ENCODE measurements at places on chromosomes 7 and 10.

DNA sequence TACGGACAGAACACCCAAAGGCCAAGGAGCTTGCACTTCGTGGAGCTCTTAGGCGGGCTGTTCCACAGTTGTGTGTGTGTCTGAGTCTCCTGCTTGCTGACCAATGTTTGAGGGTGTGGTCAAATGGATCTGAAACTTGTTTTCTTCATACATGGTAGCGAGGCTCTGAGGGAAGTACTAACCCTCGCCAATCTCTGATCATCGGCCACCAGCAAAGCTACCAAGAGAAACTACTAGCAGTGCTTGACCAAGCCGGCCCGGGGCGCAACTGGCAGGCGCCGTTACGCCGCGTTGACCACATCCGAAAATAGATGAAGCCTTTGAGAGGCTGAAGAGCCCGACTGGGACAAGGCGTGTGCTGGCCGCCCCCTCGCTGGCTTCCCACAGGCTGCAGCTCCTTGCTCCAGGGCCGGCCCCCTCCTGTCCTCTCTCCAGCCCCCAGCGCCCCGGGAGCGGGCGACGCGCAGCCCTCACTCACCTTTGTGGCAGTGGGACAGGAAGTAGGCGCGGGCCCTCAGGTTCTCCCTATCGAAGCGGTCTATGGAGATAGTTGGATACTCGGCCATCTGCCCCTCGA lies 384 bp downstream of the DCLRE1C start:
- DNase-seq: no peak

DNA sequence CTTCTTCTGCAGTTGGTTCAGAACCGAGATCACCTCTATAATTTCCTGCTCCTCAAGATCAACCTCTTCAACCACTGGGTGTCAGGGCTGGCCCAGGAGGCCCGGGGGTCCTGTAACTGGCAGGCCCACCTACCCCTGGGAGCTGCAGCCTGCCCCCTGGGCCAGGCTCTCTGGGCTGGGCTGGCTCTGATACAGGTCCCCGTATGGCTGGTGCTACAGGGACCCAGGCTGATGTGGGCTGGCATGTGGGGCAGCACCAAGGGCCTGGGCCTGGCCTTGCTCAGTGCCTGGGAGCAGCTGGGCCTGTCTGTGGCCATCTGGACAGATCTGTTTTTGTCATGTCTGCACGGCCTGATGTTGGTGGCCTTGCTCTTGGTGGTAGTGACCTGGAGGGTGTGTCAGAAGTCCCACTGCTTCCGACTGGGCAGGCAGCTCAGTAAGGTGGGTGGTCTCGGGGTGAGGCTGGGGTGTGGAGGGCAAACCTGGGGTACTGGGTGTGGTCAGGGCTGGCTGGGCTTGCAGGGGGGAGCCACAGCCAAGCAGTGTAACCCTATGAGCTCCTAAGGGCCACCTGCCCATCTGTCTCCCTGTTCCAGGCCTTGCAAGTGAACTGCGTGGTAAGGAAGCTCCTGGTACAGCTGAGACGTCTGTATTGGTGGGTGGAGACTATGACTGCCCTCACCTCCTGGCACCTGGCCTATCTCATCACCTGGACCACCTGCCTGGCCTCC lies 4.2 kb downstream of the TMEM270 start:
- DNase-seq: no peak

DNA sequence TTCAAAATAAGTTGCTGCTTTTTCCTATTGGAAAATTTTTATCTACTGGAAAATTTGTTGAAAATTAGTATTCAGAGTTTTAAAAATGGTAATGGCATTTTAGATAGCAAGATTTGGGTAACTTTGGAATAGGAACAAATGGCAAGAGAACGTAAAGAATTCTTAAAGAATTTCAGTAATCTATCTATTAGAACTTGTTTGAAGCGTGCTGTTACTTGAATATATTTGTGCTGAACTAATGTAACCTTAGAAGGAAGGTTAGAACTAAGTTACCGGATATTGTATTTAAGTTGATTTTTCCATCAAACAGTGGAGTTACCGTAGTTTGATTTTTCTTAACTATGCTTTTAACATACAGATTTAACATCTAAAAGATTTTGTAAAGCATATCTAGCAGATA lies 25.9 kb downstream of the SEPTIN7 start:
- DNase-seq: no peak

GRCh38 chr7:76269895-76270294 lies 32.6 kb upstream of the HSPB1 start:
- DNase-seq: no peak

GRCh38 chr10:97640868-97641811 lies 669 bp downstream of the PI4K2A start:
- no peak for DNase-seq

GRCh38 chr7:100132126-100132525 lies 5.4 kb downstream of the MBLAC1 start:
- DNase-seq: no peak

DNA sequence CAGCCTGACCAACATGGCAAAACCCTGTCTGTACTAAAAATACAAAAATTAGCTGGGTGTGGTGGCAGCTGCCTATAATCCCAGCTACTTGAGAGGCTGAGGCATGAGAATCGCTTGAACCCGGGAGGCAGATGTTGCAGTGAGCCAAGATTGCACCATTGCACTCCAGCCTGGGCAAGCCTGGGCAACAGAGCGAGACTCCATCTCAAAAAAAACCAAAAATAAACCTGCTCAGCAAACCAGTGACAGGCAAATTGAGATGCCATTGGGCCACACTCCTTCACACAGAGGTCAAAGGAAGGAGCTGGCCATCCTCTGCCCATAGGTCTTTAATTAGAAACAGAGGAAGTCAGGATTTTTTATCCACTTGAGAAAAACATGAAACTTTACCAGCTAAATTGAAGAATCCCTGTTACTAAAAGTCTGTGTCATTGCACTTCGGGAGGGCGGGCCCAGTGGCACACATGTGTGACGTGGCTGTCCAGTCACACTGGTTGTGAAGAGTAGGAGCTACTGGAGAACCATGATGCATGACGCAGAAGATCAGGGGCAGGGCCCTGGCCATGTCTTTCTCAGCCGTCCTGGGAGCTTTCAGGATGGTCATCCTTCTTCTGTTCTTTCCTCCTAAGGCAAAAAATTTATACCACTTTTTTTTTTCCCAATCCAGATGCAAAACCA lies 118.3 kb upstream of the ZNF438 start:
- no peak for DNase-seq

- no peak for DNase-seq
Observed at GRCh38 chr10:15037691-15038090, 6.1 kb upstream of the OLAH start.

- DNase-seq: no peak
Observed at GRCh38 chr7:46212425-46213153, 291.5 kb upstream of the IGFBP3 start.

GRCh38 chr7:20787660-20788419 lies 1.2 kb upstream of the SP8 start:
- no peak for DNase-seq

GRCh38 chr7:149716007-149716931 lies 57.1 kb downstream of the ZNF467 start:
- DNase-seq: no peak

GRCh38 chr7:70212281-70212680 lies 614.0 kb downstream of the AUTS2 start:
- no peak for DNase-seq

DNA sequence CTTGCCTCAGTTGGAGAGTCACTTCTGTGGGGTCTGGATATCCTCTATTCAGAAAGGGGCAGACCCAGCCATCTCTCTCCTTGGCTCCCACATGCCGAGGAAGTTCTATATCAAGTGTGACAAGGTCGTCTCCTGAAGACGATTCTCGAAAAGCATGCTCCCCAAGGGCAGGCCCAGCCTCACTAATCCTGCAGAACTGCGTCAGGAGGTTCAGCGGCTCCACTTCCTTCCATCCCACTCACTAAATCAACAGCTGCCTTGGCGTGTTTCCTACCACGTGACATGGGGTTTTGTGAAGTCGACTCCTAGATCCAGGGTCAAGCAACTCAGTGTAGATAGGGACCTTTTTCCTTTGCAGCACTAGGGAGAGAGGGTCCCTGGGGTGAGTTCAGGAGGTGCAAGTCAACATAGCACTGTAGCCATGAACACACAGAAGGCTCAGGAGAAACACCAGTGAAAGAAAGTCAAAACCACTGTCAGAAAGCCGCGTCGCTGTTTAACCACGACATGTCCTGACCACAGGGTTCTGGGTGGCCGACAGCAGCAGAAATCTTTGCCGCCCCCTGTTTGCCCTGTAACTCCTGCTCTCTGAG lies 156.4 kb downstream of the PRPF18 start:
- DNase-seq: no peak

DNA sequence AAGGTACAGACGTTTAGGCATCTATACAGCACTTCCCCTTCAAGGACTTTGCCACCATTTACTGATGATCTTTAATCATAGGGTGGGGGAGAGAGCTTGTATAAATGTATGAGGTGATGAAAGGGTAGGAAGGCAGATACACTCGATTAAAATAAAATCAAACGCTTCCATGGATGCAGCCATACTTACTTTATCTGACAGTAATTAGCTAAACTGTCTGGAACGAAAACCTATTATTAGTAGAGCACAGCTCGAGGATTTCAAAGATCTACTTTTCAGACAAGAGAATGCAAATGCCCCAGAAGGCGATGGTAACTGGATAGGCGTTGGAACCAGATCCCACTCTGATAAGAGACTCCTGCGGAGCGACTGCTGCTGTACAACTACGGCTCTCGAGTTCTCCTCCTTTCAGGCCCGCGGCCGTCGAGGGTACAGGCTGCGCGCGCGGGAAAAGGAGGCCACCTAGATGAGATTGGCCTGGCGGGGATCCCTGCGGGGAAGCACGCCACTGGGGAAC lies 3.1 kb upstream of the NKX2-3 start:
- no peak for DNase-seq

- DNase-seq: no peak
Observed at GRCh38 chr10:34470307-34470706, 344.8 kb downstream of the PARD3 start.

All from activated CD4-positive, CD25-positive, alpha-beta regulatory T cell (primary cell).